ENCODE measurements at places on chromosomes 7 and 10. TPM values are rescaled to one million over a fixed set of nuclear protein-coding genes. Genes with fewer than 3 reads are reported as not detected.
A peak's percentile ranks its signal among the peaks of the same experiment; 100 is the strongest.

Gene IKZF1
- 0.20 TPM for total RNA-seq

Gene CRTAC1
- total RNA-seq, result 0.72 TPM

- no peak for DNase-seq
Measured at GRCh38 chr10:75466886-75467285, 35.5 kb downstream of the LRMDA start.

DNA sequence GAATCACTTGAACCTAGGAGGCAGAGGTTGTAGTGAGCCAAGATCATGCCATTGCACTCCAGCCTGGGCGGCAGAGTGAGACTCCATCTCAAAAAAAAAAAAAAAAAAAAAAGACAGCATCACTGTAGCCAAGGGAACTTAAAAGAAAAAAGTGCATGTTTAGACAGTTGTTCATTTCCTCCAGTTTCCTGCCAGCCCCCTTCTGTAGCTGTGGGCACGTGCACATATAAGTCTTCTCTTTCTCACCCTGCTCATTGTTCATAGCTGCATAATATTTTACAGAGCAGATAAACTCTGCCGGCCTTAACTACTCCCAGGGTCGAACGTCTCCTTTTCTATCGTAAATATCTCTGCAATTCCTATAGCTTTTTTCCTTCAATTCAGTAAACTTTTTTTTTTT, 132.6 kb downstream of the LHPP start:
- DNase-seq, result peak; percentile 21

Gene PTPN20
- 0.27 TPM for total RNA-seq

Gene ZNF117
- 24.7 TPM for total RNA-seq

Gene GOLGA7B
- total RNA-seq, result not detected

DNA sequence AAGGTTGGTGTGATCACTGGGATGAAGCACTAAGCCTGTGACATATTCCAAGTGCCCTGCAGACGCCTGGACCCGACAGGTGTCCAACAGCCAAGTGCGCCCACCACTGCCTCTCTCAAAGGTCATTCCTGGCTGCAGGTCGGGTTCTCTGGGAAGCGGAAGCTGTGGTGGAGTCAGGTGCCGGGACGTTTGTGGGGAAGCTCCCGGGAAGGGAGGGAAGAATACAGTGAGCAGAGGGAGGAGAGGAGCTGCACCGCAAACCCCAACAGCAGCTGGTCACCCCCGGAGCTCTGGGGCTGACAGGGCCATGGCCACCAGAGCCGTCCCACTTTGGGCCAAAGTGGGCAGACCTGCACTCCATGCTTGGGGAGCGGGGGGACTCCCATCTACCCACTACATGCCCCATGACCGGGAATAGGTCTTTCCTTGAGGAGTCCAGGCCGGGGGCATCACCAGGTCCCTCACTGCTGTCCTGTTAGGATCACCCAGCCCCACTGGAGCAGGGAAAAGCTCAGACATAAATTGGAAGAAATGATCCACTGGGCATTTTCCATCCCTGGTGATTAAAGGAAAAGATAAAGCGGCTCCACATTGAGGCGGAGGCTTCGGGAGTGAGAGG, 84.5 kb upstream of the PPP2R2D start:
- DNase-seq, result no peak

Gene AUTS2
- total RNA-seq, result 11.3 TPM

GRCh38 chr10:104259999-104260774, 5.5 kb downstream of the GSTO1 start:
- peak; percentile 70 for DNase-seq

GRCh38 chr7:99095698-99096097, 48.2 kb downstream of the SMURF1 start:
- no peak for DNase-seq

All from endothelial cell of umbilical vein (primary cell).